ENCODE measurements at places on chromosomes 1 and 21. TPM values are rescaled to one million over a fixed set of nuclear protein-coding genes. Genes with fewer than 3 reads are reported as not detected.

Gene ACTA1
- total RNA-seq = not detected

Gene GPR52
- not detected for total RNA-seq

Gene ERI3
- 80.5 TPM for total RNA-seq

Gene TMEM79
- total RNA-seq = 9.1 TPM

Gene SYT6
- total RNA-seq = not detected

Gene CA6
- not detected for total RNA-seq

Gene UBASH3A
- not detected for total RNA-seq

Gene RPS6KC1
- total RNA-seq = 11.1 TPM
